ENCODE measurements at places on chromosomes 16 and 17.
A peak's percentile ranks its signal among the peaks of the same experiment; 100 is the strongest.

DNA sequence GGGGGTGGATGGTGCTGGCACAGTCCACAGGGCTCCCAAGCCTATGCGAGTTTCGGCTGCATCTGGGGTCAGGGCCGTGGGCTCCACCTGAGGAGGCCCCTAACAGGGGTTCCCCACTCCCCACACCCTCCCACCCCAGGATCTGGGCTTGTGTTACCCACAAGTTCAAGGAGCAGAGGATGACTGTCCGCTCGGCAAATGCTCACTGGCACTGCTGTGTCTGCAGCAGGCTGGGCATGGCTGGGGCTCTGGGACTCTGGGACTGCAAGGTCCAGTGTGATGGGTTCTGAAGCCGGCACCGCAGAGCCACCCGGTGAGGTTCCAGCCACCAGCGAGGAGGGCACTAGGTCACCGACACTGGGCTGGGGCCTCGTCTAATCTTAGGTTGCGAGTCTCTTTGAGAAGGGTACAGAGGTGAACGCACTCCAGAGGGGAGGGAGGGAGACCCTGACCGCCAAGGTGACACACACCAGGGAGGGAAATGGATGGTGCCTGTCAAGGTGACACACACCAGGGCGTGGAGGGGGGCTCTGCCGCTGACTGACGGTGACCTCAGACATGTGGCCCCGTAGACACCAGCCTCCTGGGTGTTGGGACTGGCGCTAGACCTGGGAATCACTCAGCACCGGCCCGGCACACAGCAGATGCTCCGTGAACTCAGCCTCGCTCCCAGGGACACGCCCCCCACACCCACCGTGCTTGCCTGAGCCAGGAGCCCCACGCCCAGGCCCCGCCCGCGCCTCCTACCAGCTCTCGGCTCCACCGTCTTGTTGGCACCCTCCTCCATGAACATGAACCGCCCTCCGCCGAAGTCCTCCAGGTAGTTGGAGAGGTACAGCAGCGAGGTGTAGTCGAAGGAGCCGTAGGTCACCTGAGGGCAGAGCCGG lies 20.5 kb upstream of the HEXD start:
- DNase-seq: no peak

- no peak for DNase-seq
These were observed 51.2 kb downstream of the RAI1 start for GRCh38 chr17:17732444-17732843.

DNA sequence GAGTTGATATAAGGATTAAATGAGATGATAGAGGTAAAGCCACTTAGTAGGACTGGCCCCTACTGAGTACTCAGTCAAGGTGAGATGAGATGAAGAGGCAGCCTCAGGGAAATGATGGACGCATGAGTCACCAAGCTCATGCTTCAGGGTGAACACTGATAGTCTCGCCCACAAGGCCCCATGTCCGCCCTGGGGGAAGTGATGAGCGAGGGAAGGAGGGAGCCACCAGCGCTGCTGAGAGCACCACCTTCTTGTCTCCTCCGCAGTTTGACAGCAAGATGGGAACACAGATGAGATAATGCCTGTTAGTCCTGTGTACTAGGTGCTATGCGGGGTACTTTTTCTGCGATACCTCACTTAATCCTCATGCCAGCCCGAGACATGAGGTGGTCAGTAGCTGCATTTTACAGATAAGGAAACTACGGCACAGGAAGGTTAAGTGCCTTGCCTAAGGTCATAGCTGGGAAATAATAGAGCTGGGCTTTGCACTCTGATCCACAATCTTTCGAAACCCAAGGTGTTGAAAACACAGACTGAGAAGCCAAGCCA lies 383.0 kb downstream of the CPPED1 start:
- no peak for DNase-seq

- peak; percentile 57 for DNase-seq
These were observed 79.8 kb upstream of the TBC1D3K start for GRCh38 chr17:37844158-37844976.

DNA sequence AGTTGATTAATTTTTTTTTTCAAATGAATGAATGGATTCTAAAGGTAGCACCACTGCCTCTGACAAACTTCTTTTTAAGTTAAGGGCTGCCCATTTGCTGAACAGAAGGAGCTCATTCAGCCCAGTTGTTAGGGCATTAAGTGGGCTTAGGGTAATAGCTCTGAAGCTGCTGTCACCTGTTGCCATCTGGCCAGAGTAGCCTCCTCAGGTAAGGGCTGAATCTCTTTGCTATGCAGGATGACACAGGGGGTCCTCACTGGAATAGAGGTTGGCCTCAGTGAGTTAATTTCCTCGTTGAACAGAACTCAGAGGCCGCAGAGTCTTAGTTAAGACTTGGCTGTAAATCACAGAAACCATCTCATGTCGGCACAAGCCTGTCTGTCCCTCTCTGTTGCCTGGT lies 232.8 kb downstream of the CCDC182 start:
- no peak for DNase-seq

DNA sequence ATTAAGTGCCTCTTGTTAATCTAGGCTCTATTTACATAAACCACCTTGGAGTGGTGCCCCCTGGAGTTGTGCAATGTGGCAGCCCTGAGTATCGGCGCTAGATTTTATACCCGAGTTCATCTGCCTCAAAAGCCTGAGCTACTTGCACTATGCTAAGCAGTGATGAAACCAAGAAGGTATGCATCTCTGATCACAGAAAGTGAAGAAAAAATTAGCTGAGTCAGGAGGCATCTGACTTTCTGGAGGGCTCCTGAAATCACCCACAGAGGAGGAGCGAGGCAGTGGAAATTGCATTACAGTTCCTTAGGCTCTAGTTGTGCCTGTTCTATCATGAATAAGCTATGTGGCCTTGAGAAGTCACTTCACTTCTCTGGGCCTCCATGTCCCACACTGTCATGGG lies 80.3 kb upstream of the PSMD7 start:
- DNase-seq: no peak

- DNase-seq: no peak
These were observed 1.0 kb upstream of the ENDOV start for GRCh38 chr17:80413771-80414507.

GRCh38 chr17:38727736-38728135 lies 2.4 kb upstream of the CISD3 start:
- no peak for DNase-seq

DNA sequence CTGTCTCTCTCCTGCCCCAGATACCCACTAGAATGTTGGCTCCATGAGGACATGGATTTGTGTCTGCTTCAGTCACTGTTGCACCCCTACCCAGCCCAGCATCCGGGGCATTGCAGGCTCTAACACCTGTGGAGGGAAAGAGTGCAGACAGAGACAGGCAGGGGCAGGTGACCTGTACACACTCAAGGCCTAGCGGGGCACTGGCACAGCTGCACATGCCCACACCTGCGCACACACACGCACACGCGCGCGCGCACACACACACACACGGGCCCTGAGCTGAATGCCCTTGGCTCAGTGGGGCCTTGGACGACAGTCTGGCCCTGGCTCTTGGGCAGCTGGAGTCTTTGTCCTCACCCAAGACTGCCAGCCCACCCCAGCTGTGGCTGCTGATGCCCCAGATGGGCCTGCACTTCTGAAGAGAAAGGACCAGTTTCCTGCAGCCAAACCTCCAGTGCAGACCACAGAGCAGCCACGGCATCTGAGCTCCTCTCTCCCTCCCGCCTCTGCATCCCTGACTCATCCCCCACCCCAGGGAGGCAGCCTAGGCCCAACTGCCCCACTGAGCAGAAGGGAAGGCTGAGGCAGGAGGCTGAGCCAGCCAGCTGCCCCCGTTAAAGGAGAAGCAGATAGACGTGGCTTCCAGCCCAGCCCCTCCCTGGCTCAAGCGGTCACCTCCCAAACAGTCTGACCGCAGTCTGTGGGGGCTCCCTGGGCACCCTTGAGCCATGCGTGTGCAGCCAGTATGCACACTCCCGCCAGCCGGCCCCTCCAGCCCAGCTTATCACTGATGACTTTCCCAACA lies 12.3 kb upstream of the RAI1 start:
- DNase-seq: no peak

DNA sequence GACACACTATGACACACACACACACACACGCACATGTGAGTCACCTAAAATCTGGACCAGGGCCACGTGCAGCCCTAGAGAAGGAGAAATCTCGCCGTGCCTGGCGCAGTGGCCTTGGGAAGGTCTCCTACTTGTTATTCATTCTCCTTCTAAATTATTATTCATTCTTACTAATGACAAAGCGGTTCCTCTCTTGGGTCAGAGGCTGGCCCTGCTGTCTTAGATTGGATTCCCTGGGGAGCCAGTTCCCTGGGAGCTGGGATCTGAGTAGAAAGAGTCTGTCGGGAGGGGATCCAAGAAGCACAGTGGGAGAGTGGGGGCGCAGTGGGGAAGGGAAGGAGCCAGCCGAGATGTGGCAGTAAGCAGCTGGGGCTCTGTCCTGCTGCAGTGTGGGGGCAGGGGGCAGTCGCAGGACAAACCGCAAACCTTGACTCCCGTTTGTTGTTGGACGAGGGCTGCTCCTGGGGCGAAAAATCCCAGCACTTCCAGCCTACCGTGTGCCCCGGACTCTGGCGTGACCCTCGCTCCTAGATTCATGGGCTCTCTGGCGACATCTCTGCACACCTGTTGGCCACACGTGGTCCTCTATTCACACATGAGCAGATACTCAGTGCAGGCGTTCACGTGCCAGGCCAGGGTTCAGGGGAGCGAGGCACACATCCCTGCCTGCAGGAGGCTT lies 18.7 kb upstream of the JPH3 start:
- DNase-seq: no peak

- peak; percentile 60 for DNase-seq
These were observed 12.7 kb downstream of the MRM3 start for GRCh38 chr17:794876-795275.

DNA sequence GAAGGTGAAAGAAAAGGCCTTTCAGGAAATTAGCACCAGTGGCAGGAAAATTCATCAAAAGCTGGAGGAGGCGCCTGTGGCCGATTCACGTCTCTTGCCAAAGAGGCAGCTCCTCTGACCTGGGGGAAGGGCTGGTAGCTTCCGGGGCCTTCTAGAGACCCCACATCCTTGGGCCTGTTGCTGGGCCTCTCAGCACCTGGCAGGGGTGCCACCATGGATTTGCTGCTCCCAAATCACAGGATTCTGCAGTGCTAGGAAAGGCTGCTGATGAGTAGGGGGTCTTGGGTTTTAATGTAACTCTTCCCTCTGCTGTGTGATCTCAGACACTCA lies 11.6 kb upstream of the CBFB start:
- no peak for DNase-seq

DNA sequence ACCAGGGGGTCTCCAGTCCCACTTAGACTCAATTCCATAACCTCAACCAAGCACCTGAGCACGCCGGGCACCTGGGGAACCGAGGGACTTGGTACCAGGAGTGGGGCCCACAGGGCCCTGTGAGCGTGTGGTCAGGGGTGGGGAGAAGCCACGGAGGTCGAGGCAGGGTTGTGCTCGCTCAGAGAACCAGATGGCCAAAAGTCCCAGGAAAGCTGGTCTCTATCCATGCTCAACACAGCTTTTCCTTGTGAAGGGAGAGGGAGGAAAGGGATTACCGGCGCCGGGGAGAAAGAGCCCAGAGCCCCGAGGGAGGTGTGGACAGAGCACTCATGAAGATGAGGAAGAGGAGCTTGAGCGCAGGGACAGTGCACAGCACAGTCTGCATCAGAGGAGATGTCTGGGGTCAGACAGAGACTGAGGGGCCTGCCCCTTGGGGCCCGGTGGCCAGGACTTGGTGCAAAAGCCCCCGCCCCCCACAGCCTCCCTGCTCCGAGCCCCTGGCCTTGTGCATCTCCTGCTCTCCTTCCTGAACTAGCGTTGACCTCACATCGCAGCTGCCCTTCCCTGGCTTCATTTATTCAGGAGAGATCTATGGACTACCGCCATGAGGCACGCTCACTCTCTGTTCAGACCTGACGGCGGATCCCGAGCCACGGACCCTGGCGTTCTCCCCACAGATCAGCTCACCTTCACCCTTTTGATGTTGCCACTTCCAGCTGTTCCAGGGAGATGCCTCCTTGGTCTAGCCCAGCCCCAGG lies 355.4 kb upstream of the TNRC6C start:
- no peak for DNase-seq

DNA sequence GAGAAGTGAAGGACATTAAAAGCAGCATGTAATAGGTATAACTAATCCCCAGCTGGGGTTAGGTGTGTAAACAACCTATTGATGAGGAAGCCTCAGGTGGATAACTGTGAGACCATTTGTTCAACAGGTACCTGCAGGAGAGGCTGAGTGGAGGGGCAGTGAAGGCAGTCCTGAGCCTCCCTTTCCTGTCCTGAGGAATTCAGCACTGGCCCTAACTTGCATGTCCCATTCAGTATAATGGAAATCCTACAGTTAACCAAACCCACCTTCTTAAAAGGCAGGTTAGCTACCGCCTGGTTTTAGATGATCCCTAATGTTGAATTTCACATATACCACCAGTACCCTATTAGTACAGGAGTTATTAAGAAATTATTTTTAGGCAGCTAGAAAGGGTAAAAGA lies 225.9 kb upstream of the GOT2 start:
- no peak for DNase-seq

DNA sequence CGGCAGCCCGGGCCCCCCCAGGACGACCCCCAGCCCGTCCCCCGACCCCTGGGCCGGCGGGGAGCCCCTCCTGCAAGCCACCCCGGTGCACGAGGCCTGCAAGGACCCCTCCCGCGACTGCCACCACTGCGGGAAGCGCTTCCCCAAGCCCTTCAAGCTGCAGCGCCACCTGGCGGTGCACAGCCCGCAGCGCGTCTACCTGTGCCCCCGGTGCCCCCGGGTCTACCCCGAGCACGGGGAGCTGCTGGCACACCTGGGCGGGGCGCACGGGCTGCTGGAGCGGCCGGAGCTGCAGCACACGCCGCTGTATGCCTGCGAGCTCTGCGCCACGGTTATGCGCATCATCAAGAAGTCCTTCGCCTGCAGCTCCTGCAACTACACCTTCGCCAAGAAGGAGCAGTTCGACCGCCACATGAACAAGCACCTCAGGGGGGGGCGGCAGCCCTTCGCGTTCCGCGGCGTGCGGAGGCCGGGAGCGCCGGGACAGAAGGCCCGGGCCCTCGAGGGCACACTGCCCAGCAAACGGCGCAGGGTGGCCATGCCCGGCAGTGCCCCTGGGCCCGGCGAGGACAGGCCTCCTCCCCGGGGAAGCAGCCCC lies 15.6 kb upstream of the ZFPM1 start:
- DNase-seq: peak; percentile 79

- no peak for DNase-seq
These were observed 11.7 kb downstream of the CES1 start for GRCh38 chr16:55821210-55821609.

- DNase-seq: no peak
These were observed 1.6 kb downstream of the GALNS start for GRCh38 chr16:88855176-88855575.

GRCh38 chr17:81035521-81036196 lies 708 bp downstream of the BAIAP2 start:
- DNase-seq: no peak
